Fibroblast of skin of scalp (primary cell): ENCODE measurements at places on chromosomes 1 and 21.

DNA sequence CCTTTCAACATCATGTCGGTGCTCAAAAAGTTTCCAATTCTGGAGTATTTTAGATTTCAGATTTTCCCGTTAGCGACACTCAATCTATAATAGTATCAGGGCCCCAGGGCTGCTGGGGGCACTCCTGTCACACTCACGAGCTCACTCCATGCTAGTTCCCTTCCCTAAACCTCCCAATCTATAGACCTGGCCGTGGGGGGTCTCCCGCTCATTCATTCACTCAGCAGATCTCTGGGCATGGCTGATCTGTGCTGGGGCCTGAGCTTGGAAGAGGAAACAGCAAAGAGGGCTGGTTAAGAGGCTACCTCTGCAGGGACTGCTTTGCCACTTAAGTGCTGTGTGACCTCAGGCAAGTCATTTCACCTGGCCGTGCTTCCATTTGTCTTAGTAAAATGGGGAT lies 46.8 kb upstream of the LAPTM5 start:
- DNase-seq: no peak

DNA sequence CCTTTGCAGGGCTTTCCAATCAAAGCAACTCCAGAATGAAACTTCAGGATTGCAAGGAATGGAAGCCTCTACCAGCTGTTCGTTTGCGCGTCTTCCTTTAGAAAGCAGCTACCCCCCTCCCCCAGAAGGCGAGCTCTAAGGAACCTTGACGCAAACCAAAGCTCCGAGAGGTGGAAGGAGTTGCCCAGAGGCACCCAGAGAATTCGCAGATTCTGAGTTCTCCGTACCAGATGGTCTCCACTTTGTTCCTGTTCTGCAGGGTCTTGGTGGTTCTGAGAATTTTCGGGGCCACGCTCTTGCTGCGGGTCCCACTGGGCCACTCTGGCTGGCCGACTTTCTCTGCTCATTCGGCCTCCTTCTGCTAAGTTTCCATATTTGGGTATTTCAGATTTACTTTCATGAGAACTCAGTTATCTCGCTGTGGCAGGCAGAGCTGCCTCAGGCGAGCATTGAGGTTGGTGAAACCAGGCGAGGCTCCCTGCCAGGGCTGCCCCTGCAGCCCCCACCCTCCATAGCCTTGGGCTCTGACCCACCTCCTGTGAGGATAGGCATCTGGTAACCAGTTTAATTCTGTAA lies 801 bp downstream of the TRAF5 start:
- peak; percentile 60 for DNase-seq

- DNase-seq: peak; percentile 16
Measured at GRCh38 chr1:57158604-57158998, 192.8 kb upstream of the C8B start.

DNA sequence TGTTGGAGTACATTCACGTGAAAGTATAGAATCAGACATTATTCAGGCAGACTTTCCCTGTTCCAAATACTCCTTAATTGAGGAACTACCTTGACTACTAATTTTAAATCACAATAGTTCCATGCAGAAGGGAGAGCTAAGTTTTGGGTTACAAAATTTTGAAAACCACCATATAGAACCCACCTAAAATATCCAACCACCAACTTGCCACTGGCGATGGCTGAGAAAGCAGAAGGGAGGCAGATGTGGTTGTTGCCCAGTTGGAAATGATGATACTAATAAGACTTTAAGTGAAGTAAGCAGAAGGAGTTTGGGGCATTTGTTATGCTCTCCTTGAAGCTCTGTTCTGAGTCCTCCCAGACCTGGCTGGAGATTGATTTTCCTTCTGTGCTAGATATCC lies 190.7 kb downstream of the HLX start:
- DNase-seq: no peak

GRCh38 chr1:42350086-42350485 lies 15.1 kb upstream of the FOXJ3 start:
- no peak for DNase-seq

DNA sequence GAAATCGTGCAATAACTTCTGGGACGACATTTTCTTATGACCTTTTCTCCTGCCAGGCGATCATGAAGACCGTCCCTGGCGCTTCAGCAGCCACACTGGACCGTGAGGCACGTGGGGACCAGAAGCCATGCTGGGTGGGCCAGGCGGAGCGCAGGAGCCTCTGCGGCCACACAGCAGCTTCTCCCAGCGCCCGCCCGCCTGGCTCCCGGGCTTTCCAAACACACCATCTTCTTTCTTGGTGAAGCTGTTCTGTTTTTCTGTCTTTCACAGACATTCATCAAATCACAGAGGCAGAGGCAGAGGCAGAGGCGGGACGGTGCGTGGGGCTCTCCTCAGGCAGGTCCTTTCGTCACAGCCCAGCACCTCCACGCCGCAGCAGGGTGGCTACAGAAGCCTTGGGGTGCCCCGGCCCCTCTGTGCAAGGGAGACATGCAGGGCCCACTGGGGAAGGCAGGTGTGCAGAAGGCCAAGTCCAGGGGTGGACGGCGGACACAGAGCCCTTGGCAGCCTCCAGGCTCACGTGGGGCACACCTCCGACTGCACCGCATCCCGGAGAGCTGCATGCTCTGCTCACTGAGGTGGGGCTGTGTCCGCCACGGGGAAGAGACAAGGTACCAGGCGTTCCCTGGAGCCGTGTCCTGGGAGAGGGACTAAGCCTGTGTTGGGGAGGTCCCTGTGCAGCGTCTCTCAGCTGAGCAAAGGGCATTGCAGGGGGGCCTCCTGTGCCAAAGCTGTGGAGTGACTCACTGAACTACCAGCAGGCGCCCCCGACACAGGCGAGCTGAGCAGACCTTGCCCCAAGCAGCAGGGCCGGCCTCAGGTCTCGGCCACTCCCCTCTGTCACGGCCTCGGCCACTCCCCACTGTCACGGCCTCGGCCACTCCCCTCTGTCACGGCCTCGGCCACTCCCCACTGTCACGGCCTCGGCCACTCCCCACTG lies 2.6 kb upstream of the TMEM240 start:
- no peak for DNase-seq
